ENCODE measurements at places on chromosomes 1 and 21.

- no peak for DNase-seq
Observed at GRCh38 chr1:204887846-204888245, 17.2 kb downstream of the NFASC start.

- DNase-seq = no peak
Observed at GRCh38 chr1:155295942-155296267, 5.3 kb downstream of the PKLR start.

DNA sequence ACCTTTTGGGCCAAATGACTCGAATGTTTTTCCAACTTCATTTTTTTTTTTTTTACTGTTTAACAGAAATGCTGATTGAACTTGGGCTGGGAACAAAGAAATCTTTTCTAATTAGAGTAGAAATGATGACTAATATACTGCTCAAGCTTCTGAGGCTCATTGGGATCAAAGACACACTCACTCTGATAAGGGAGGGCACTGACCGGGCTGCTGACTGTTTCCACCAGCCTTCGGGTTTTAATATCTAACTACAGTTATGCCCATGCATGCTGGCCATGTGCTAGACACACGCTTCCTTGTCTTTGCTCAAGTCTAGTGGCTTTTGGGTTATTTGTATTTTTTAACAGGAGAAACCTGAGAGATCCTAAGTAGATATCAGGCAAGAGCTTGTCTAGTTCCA is 16.8 kb downstream of the ZBTB18 start:
- DNase-seq = no peak

GRCh38 chr1:201791051-201791778 is 37.7 kb upstream of the IPO9 start:
- no peak for DNase-seq

Measured in stimulated activated CD8-positive, alpha-beta memory T cell treated with anti-CD3 and anti-CD28 coated beads, Interleukin-4, amount 100 ng/mL, for 1 hour (primary cell).